Endothelial cell of umbilical vein (primary cell): ENCODE measurements at places on chromosomes 16 and 17. TPM values are rescaled to one million over a fixed set of nuclear protein-coding genes. Genes with fewer than 3 reads are reported as not detected.

GRCh38 chr17:52136166-52136565 lies 22.3 kb downstream of the CA10 start:
- DNase-seq = no peak

SP2 gene
- 18.5 and 18.6 TPM in 2 replicates for total RNA-seq

DNA sequence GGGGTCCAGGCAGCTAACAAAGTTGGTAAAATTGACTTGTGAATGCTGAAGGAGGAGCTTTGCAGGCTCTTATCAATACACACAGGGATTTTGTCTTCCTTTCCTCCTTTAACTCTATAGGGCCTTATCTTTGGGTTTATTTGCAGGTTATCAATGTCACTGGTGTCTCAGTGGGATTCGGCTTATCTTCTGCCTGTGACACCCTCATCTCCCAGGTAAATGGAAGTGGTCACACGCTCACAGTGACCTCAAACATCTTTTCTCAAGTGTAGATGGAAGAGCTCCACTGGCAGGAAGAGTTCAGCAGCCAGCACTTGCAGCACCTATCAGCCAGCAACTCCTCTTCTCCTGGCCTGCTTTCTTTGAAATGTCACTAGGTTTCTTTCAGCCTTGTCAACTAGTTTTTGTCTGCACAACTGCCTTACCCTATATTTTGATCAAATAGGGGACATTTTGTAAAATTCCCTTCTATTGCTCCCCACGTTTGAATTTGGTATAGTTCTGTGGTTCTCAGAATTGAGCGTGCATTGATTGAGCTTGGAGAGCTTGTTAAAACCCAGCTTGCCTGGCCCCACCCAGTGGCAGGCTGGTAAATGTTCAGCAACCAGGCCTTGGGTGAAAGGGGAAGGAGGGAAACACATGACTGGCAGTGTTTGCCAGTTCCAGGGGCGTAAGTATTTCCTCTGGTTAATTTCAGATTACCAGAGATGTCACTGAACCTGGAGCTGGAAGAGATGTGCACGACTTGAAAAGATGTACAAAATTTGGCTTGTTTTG lies 12.8 kb downstream of the SLC47A1 start:
- DNase-seq = peak; percentile 19

- no peak for DNase-seq
These were observed 8.9 kb upstream of the DNAJA2 start for GRCh38 chr16:46982335-46982734.

DNA sequence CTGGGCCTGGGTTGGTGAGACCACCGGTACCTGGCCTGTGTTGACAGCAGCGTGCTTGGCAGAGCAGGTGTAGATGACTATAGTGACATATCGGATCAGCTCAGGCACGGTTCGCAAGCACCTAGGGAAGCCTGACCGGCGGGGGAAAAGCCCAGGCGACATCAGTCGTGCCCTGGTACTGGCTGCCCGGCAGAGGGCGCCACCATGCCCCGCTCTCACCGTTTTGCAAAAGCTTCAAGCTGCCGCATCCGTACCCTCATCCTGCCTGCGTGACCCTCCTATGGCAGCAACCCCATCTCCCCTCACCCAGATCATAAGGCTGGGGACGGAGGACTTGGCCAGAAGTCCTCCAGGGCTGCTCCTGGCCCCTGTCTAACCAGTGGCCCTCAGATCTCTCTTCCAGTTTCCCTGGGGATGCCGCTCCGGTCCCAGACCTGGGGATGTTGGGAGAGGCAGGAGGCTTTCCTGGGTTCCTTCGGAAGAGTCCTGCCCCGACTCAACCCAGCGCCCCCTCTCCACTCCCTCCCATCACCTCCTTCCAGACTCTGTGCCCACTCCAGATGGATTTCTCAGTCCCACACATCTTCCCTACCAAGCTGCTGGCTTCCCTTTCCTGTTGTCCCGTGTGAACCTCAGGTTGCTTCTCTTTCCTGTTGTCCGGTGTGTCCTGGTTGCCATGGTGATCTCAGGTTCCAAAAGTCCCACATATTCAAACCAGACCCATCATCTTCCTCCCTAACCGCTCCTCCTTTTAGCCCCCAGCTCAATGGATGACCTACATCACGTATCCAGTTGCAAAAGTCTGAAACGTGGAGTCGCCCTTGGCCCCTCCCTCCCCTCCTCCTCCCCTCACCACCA lies 13.7 kb downstream of the ALOX12B start:
- peak; percentile 59 for DNase-seq

GRCh38 chr17:57956291-57957119 lies 1.3 kb upstream of the CUEDC1 start:
- DNase-seq = no peak

DNA sequence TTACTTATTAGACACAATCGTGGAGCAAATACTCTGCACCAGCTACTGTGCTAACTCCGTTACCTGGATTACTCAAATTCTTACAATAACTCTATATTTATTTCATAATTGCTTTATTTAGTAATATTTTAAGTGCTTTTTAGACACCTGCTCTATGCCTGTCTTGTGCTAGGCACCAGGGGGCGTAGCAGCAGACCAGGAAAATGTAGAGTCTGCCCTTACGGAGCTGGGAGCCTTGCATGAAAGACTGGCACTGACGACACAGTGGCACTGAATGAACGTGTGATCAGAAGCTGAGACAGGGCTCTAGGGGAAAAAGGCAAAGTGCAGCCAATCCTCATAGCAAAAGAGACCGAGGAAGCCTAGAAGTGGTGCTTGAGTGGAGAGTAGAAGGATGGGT lies 486.5 kb downstream of the CDH13 start:
- peak; percentile 39 for DNase-seq

DNA sequence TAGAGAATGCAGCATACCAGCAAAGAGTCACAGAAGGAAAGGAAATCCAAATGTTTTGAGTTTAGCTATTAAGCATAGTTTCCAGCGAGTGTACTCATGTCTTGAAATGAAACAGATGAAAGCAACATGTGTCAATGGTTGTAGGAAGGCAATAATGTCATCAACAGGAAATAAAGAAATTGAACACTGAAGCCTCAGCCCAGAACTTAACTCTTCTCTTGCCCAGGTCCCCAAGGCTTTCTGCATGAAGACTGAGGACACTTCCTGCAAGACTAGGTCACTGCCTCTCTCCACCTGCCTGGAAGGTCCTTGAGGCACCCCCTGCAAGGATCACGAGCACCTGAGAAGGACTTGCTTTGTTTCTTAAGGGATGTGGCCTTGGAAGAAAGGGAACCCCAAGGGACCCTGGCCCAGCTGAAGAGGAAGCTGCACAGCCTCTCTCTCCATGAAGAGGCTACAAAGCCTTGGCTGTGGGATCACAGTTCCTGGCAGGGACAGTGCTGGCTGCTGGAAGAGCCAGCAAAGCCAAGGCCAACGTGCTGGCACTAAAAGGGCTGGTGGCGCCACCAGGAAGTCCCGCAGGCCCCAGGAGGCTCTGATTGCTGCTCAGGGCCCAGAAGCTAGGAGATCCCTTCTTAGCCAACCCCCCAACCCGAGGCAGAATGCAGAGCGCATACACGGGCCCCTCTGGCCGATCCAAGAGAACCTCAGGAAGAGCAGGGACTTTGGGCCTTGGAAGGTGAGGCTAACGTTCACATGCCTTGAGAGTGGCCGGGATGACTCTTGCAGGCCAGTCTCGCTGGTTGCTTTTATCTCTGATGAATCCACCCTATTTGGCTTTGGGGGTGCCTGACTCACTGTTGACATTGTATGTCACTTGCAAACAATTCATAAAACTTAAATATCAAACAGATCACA lies 23.4 kb upstream of the AXIN2 start:
- no peak for DNase-seq
